ENCODE measurements at places on chromosomes 7 and 10.

DNA sequence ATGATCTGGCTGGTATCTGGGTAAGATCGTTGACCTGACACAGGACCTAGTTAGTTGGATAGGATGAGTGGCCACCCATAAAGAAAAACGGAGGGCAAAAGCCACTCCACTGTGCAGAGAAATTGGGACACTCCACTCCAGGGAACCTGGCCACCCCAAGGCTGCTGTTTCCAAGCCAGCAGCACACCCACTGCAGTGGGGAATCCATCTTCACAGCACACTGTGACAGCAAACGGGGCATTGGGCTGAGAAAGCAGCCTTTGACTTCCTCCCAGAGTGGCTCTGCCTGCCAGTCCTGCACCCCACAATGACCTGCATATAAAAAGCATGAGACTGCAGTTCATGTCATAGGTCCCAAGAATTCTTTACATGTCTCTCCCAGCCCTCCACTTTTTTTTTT lies 52.9 kb downstream of the MTPN start:
- DNase-seq, result no peak

DNA sequence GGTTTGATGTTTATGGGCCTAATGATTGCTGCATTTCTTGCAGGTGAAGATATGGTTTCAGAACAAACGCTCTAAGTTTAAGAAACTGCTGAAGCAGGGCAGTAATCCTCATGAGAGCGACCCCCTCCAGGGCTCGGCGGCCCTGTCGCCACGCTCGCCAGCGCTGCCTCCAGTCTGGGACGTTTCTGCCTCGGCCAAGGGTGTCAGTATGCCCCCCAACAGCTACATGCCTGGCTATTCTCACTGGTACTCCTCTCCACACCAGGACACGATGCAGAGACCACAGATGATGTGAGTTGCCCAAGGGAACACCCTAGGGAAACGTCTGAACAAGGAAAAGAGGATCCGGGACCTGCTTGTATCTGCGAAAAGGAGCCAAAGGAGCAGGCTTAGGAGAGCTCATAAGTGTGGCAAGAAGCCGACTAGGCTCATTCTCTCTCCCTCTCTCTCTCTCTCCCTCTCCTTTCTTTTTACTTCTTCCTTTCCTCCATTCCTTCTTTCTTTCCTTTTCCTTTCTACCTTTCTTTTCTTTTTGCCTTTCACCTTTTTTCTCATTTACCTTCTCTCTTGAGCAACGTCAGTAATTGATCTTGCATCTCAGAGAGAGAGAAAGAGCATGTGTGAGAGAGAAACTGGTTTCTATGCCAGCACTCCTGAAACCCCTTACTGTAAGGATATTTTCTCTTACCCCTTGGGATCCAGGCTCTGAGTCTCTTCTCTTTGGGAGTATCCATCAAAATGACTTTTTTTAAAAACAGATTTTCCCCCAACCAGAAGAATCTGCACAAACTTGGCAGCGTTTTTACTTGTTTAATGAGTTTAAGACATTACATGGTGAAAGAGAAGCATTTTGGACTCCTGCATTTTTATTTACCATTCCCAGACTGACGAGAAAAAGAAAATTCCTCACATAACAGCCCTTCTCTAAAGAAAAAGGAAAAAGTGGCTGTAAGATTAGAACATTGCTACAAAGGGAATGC lies 4.7 kb downstream of the DLX6 start:
- DNase-seq, result no peak

DNA sequence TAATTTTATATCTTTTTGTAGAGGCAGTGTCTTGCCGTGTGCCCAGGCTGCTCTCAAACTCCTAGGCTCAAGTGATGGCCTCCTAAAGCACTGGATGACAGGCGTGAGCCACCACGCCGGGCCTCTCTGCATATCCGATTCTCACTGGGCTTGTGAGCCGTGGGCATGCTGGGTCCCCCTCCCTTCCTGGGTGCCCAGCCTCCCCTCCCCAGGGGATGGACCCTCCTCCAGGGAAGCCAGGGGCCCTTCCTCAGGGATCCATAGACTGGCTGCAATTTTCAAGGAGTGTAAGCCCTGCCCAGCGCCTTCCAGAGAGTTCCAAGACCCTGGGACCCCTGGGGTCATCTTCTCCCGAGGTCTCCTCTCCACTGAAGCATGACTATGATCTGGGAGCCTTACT lies 23.7 kb upstream of the ELFN1 start:
- DNase-seq, result no peak

- DNase-seq, result no peak
Measured at GRCh38 chr10:13686331-13686752, 99.6 kb downstream of the PRPF18 start.

- DNase-seq, result no peak
Measured at GRCh38 chr7:129958643-129959470, 6.1 kb upstream of the UBE2H start.

DNA sequence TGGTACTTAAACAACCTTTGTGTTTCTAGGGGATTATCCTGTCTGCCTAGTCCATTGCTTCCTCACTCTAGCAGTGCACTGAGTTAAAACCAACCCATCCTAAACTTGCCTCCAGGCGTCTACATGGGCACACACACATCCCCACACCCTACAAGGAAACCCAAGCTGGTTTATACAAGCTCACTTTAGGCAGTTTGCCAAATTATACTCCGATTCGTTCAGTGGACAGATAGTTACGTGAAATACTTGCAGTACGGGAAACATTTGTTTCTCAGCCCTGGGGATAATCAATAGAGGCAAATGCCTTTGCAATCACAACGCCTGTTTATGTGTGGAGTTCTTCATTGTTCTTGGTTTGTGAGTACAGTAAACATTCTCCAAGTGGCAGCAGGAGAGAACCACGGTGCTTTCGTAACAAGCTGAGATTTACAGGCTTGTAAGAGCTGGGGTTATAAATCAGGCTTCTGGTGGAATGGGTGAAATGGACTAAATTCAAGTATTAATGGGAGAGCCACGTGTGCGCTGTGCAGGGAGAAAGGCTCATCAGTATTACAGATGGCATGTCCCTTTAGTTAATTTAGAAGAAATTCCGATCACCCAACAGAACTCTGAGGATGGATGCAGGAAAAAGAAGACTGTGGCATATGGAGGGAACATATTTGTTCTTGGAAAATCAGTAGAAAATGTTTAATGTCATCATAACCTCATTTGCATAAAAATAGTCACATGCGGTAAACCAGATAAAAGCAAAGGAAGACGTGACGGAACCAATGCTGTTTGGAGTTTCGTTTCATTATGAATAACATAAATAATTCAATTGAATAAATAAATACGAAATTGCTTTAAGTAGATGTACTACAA lies 217.1 kb downstream of the GALNT17 start:
- DNase-seq, result no peak

- DNase-seq, result no peak
Measured at GRCh38 chr10:34075254-34075926, 739.7 kb downstream of the PARD3 start.

- DNase-seq, result no peak
Measured at GRCh38 chr7:131546583-131547141, 9.8 kb downstream of the PODXL start.

- DNase-seq, result no peak
Measured at GRCh38 chr10:78599122-78599853, 469.5 kb upstream of the ZMIZ1 start.

DNA sequence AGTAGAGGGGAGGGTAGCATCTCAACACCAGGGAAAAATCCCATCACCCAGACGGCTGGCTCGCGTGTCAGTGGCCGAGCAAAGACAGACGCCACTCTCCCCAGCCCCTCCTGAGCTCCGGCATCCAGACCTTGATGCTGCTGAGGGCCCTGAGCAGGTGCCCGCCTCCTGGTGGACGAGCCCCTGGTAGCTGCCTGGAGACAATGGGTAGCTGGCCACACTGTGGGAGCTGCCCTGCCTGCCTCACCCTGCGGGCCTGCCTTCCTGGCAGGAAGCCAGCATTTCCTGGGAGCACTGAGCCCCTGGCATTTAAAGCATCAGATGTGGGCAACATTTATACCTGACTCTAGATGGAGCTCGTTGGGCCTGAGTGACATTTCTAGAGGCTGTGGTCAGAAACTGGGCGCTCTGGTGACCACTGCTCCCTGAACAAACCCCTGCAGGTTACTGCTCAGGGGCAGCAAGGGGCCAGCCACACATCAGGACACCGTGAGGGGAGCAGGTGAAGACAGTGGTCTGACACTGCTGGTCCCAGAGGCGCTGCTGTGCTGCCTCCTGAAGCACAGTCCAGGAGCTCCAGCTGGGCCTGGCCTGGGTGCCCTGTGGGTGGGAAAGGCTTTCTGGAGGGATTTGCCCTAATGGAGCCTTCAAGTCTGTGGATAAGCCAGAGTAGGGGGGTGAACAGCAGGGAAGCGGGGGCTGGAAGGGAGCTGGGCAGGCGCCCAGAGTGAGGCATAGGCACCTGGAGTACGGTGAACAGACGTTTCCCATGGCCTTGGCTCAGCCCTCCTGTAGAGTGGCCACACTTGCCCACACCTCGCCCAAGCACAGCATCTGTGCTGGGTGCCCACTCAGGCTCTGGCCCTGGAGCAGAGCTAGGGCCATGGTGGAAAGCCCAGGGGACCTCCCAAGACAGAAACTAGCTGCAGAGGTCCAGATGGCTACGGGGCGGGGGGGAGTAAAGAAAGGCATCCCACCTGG lies 138.7 kb downstream of the MAPK8 start:
- DNase-seq, result no peak

GRCh38 chr10:59847326-59847725 lies 59.0 kb downstream of the CCDC6 start:
- DNase-seq, result no peak

- no peak for DNase-seq
Measured at GRCh38 chr7:127417346-127417745, 24.8 kb upstream of the ZNF800 start.

- no peak for DNase-seq
Measured at GRCh38 chr7:74476626-74477025, 22.9 kb downstream of the GTF2IRD1 start.

GRCh38 chr10:91251430-91252056 lies 31.1 kb downstream of the PCGF5 start:
- DNase-seq, result no peak

GRCh38 chr7:108358553-108358952 lies 97.7 kb downstream of the NRCAM start:
- peak; percentile 96 for DNase-seq

- DNase-seq, result no peak
Measured at GRCh38 chr7:36748017-36748487, 23.8 kb upstream of the AOAH start.

DNA sequence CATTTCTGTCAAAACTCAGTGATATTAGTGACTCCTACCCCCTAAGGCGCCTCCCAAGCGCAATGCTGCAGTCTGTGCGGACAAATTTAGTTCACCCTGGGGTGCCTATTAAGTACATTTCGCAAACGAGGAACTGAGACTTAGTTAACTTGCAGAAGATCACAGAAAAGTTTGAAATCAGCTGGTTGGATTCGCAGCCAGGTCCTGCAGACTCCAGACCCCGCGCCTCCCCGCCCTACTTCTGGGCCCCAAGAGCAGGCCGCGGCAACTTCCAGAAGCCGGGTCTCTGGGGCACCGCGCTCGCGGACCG lies 588 bp downstream of the CYREN start:
- no peak for DNase-seq

- no peak for DNase-seq
Measured at GRCh38 chr7:47638679-47639315, 56.9 kb upstream of the TNS3 start.

- no peak for DNase-seq
Measured at GRCh38 chr7:80132594-80132993, 2.0 kb upstream of the GNAI1 start.

DNA sequence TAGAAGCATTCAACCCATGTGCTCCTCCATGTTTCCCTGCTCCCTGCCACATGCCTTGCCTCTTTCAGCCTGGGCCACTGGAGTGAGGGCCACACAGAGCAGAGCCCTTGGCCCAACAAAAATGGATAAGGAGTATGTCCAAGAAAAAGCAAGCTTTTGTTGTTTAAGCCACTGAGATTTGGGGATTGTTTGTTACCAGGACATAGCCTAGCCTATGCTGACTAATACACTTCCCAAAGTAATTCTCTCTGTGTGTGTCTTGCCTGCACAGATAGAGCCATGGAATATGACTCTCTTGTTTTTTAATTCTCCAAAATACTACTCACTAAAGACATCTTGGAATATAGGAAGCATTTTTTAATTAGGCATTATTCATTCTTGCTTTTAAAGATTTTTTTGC lies 13.5 kb upstream of the ITIH2 start:
- DNase-seq, result no peak

DNA sequence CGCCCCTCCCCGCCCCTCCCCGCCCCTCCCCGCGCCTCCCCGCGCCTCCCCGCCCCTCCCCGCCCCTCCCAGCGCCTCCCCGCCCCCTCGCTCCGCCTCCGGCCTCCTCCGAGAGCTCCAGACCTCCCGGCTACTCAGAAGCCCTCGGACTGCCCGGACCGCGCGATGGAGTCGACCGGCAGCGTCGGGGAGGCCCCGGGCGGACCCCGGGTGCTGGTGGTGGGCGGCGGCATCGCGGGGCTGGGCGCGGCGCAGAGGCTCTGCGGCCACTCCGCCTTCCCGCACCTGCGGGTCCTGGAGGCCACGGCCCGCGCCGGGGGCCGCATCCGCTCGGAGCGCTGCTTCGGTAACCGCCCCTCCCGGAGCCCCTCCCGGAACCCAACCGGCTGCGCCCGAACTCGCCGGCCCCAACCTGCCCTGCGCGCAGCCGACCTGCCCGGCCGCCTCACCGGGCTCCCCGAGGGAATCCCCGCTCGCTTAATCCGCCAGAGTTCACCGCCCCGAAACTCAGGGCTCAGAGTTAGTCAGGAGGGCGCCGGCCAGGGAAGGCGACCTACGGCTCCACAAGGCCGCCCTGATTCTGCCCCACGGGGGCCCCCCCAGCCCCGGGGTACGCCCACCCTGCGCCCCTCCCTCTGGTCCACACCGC lies at the start of gene PAOX:
PAOX (plus strand) TSS at position 111 of the 649 bp plus-strand sequence; CDS start at position 166, 55 bp downstream.
- no peak for DNase-seq

- no peak for DNase-seq
Measured at GRCh38 chr10:69783515-69783914, 18.2 kb upstream of the COL13A1 start.

- no peak for DNase-seq
Measured at GRCh38 chr7:151684408-151685175, 164.9 kb upstream of the RHEB start.

GRCh38 chr7:140294454-140294853 lies 103.9 kb downstream of the SLC37A3 start:
- DNase-seq, result no peak

DNA sequence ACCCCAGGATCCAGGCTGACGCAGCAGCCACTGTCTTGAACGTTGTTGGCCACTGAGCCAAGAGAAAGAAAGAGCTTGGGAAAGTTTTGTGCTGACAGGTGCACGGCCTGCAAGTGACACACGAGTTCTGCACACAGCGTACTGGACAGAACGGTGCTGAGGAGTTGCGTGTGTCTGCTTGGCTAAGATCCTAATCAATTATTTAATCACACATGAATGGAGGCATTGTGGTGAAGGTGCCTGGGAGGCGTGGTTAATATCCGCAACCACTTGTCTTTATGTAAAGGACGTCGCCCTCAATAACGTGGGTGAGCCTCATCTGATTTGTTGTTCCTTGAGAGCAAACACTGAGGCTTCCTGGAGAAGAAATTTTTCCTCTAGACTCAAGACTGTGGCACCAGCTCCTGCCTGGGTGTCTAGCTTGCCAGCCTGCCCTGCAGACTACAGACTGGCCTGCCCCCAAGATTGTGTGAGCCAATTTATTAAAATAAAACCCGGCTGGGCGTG lies 16.6 kb upstream of the GNA12 start:
- DNase-seq, result no peak
